8988T (cell line): ENCODE measurements at places on chromosomes 4 and X.

GRCh38 chrX:82748906-82749505 is 759.1 kb upstream of the POU3F4 start:
- DNase-seq: no peak

DNA sequence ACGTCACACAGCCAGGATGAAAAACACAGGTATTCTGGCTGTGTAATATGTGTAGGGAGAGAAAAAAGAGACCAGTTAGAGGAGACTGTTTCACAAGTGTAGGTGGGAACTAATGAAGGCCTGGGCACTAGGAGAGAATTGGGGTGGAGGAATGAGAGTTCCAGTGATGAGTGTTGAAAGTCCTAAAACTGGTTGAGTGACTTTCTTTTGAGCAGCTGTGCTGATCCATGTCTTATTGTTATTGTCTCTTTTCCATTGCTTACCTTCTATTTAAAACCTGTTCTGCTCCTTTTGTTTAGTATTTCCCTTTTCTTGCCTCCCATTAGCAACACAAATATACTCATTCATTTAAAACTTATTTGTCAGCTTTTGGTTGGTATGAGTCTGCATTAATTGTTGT is 88.7 kb downstream of the PDLIM5 start:
- no peak for DNase-seq

GRCh38 chrX:107845625-107846024 is 20.0 kb downstream of the MID2 start:
- DNase-seq: no peak

- no peak for DNase-seq
Measured at GRCh38 chr4:38920677-38921076, 53.1 kb downstream of the FAM114A1 start.

DNA sequence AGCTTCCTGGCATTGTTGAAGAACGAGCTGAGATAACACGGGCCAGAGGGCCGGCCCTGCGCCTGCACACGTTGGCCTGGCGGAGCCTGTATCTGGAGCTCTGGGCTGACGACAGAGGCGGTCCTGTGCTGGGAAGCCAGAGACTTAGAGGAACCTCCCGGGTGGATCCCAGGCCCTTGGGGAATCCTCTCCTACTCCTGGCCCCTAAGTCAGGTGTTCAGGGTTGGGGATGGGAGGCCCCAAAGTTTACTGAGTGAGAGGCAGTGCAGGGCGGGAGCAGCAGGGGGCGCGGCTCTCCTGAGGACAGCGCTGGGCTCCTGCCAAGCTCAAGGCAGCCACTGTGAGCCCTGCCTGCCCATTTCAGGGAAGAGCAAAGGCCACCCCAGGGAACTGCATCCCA is 2.5 kb upstream of the HTRA3 start:
- peak; percentile 98 for DNase-seq

- DNase-seq: no peak
Measured at GRCh38 chr4:148868191-148868590, 426.0 kb upstream of the NR3C2 start.

DNA sequence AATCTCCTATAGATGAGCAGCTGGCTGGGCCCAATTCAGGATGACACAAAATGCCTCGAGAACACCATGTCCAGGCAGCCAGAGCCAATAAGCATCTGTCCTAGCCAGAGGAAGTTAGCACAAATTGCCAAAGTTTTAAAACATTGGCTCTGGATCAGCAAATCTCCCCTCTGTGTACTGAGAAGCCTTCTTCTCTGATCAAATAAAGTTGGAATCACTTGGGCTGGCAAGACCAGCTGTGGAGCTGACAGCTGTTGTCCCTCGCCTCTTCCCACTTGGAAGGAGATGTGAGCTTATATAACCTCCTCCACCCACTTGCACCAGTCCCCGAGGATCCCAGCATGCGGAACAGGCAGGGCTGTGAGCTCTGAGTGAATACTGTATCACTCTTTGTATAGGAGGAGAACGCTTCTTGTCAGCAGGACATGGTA is 183.9 kb downstream of the OPHN1 start:
- DNase-seq: no peak

- no peak for DNase-seq
Measured at GRCh38 chr4:149885896-149886295, 70.3 kb upstream of the IQCM start.

DNA sequence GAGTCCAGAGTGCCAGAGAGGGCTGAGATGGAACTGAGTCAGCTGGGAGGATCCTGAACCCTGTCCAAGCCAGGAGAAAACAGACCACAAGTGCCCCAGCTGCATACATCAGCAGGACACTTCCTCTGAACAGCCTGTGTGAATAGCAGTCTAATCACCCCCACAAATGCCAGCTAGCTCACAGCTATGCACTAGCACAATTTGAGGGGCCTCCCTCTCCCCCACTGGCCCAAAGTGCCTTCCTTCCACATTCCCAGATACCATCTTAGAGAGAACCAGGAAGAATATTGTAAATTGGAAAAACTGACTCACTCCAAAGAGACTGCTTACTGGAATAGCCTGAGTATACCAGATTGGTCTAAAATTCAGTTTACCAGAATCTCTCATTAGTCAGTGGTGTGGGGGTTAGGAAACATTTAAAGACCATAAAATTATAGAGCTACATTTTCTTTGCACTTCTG is 292.6 kb upstream of the KLF3 start:
- DNase-seq: no peak

- DNase-seq: no peak
Measured at GRCh38 chr4:75673959-75674328, 733 bp upstream of the G3BP2 start.

DNA sequence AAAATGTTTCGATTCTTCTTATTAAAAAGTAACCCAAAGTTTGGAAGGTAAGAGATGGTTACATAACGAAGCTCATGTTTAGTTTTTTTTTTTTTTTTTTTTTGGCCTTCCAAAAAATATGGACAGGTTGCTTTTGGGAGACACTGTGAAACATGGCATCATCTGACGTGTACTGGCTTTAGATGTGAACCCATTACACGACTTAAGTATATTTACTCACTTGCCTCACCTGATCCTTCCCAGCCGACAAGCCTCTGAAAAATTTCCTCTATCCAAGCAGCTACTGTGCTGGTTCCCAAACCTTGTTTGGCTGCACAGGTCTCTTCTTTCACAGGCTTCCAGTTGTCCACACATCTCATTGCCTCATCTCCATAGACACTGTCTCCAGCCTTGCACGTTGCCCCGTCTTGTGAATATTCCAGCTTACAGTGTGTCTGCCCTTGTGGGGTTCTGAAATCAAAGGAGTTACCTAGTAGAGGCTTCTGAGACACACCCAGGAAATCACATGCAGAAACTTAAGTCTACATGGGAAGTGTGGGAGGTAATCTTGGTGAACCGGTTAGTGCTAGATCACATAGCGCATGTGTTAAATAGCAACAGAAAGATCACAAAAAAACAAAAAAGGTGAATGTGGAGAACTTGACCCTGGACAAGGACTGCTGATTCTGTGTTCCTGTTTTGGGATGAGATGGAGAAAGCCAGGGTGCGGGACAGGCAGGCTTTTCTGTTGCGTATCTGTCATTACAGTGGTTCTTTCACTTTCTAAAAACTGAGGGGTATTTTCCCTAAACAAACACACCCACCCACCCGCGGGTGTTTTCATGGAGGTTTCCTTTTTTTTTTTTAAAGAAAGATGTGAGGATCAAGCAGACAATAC is 328.6 kb downstream of the ARHGAP10 start:
- DNase-seq: no peak

DNA sequence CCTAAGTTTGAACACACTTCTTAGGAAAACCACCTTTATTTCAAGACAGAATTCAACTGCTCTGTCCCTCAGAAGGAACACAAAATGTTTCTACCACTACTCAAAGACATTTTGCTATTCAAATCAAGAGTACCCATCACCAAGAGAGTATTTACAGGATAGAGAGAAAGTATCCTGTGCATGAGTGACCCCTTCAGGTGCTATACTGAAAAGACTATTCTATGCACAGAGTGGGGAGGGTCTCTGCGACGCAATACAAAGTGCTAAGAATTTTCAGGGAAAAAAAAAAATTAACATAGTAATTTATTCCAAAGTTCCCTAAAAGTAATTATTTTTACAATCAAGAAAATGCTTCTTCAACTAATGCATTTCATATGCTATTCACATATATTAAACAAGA is 346.4 kb upstream of the FAM241A start:
- DNase-seq: no peak

DNA sequence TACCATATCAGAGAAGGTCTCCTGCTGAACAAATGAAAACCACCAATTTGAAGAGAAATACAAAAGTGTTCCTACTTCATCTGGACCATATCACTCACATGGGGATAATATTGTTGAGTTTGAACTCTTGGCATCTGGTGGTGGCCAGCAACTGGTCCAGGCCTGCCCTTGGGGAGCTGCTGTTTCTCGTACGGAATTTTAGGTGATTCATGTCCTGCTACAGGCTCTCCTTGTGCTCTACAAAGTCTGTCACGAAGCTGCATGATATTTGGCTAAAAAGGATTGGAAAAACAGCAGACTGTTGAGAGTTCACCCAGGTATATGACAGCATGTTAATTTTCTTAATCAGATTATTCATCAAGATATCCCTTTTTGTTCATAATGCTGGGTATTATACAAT is 42.2 kb downstream of the SEC31A start:
- no peak for DNase-seq

- DNase-seq: no peak
Measured at GRCh38 chr4:95095348-95095974, 337.7 kb downstream of the BMPR1B start.

DNA sequence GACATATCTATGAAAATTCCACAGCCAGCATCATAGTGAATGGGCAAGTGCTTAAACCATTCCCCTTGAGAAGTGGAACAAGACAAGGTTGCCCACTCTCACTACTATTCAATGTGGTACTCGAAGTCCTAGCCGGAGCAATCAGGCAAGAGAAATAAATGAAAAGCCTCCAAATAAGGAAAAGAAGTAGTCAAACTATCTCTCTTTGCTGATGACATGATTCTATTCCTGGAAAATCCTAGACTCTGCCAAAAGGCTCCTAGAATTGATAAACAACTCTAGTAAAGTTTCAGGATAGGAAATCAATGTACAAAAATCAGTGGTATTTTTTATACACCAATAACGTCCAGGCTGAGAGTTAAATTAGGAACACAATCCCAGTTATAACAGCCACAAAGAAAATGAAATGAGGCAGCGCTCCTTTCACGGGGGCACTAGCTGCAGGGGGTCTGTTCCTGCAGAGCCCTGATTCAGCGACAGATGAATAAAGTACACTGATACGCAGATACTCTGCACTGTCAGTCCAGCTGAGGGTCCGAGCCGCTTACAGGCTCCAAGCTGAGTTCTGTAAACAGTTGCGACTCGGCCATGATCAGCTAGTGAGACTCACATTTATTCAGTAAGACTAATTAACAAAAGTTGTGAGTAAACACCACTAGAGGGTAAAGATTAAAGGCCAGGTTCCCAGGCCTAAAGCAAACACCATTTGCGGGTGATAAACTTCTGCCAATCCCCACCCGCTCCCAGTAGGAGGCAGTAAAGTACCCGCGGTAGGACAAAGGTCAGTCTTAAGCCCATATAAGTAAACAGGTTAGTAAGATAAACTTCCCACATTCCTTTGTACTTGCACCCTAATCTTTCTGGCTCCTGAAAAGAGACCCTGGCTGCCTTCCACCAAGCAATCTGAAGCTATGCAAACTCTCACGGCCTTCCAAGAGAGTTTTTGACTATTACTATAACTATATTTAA is 290.6 kb upstream of the GRID2 start:
- no peak for DNase-seq

GRCh38 chr4:124777007-124777406 is 64.5 kb upstream of the ANKRD50 start:
- DNase-seq: no peak

DNA sequence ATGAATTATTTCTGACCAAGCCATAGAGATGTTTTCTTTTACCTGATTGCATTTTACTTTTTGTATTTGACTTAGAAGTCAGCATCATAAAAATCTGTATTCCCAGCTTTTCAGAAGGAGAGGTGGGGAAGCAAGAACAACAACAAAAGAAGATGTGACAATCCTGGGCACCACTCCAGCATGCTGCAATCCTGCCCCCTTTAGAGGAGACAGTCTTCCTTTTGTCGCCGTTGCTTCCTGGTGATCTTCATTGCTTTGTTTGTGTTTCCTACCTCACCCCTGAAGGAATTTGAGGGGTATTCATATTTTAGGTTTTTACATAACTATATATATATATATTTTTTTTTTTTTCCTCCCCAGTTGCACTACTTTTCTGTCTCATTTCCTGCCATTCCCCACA is 3.7 kb downstream of the QRFPR start:
- no peak for DNase-seq

DNA sequence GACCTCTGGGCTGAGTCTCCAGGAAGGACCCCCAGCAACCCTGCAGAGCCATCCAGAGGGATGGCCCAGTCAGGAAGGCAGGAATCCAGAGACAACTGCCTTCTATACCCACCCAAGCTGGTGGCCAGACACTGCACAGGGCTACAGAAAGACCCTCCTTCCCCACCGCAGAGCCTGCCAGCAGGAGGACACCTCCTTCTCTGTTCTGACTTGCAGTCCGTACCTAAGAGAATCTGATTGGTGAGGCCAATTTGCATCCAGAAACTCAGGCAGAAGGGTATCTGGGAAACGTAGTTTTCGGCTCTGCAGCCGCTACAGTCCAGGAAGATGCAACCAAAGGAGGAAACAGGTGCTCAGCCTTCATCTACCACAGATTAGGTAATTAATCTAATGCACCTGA is 155.4 kb upstream of the FRG1 start:
- no peak for DNase-seq

DNA sequence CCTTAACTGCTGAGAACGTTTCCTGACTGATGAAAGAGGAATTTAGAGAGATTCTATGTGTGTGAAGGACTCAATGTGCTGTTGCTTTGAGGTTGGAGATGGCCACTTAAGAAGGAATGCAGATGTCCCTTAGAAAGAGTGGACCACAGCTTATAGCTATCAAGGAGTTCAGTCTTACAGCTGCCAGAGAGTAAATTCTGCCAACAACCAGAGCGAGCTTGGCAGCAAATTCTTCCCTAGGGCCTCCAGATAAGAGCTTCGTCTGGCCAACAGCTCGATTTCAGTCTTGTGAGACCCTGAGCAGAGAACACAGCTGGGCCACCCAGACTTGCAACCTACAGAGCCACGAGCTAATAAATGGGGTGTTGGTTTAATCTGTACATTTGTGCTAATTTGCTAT is 21.8 kb downstream of the MID1 start:
- no peak for DNase-seq

GRCh38 chr4:18041114-18041513 is 19.6 kb upstream of the LCORL start:
- DNase-seq: no peak
